ENCODE measurements at places on chromosomes 2 and 18. TPM values are rescaled to one million over a fixed set of nuclear protein-coding genes. Genes with fewer than 3 reads are reported as not detected.

GRCh38 chr2:218902427-218902826 is 21.8 kb downstream of the WNT10A start:
- H3K4me1 ChIP-seq: peaks cover 14% of the 10 kb centered on the region
- no peaks in the 10 kb centered on the region for H3K36me3 ChIP-seq
- no peak for DNase-seq
- peaks cover 7% of the 10 kb centered on the region for H3K27me3 ChIP-seq
- no peak overlapping the region for H3K27ac ChIP-seq

DNA sequence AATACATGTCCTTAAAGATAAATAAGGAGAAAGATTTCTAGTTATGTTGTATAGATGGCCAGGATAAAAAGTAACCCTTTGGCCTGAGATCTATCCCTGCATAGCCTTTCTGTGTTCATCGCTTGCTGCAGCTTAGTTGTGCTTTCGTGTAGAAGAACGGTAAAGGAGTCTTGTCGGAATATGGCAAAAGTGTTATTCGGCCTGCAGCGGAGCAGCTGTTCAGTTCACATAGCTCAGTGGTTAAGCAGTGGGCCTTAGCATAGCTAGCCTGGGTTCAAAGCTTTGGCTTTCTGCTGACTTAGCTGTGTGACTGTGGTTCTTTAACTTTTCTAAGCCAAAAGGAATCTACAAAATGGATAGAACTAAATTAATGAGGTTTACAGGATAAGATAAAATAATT is 55.4 kb downstream of the MALT1 start:
- H3K4me1 ChIP-seq: no peaks in the 10 kb centered on the region
- no peak overlapping the region for H3K27ac ChIP-seq
- H3K36me3 ChIP-seq: no peaks in the 10 kb centered on the region
- H3K4me3 ChIP-seq: no peak overlapping the region
- no peaks in the 10 kb centered on the region for H3K27me3 ChIP-seq
- no peak for DNase-seq

- no peak overlapping the region for H3K27ac ChIP-seq
- no peak overlapping the region for H3K4me3 ChIP-seq
- no peaks in the 10 kb centered on the region for H3K4me1 ChIP-seq
- H3K27me3 ChIP-seq: no peaks in the 10 kb centered on the region
These were observed 2184.6 kb upstream of the PIK3C3 start for GRCh38 chr18:39770399-39770798.

GRCh38 chr2:49265471-49265870 is 111.2 kb upstream of the FSHR start:
- no peaks in the 10 kb centered on the region for H3K27me3 ChIP-seq
- no peak for DNase-seq
- H3K36me3 ChIP-seq: no peaks in the 10 kb centered on the region
- no peak overlapping the region for H3K4me3 ChIP-seq
- no peak overlapping the region for H3K27ac ChIP-seq
- H3K4me1 ChIP-seq: no peaks in the 10 kb centered on the region

GRCh38 chr2:11228692-11229091 is 73.4 kb downstream of the SLC66A3 start:
- no peaks in the 10 kb centered on the region for H3K27me3 ChIP-seq
- H3K4me3 ChIP-seq: no peak overlapping the region
- H3K36me3 ChIP-seq: no peaks in the 10 kb centered on the region
- DNase-seq: no peak

GRCh38 chr2:229429589-229429988 is 158.5 kb upstream of the PID1 start:
- no peaks in the 10 kb centered on the region for H3K27me3 ChIP-seq
- no peaks in the 10 kb centered on the region for H3K36me3 ChIP-seq
- no peak overlapping the region for H3K4me3 ChIP-seq
- no peaks in the 10 kb centered on the region for H3K4me1 ChIP-seq
- DNase-seq: no peak
- H3K27ac ChIP-seq: peak overlapping the region; percentile 15

- no peaks in the 10 kb centered on the region for H3K27me3 ChIP-seq
- no peak overlapping the region for H3K27ac ChIP-seq
- no peak overlapping the region for H3K4me3 ChIP-seq
- peaks cover 75% of the 10 kb centered on the region for H3K36me3 ChIP-seq
- no peak for DNase-seq
These were observed 6.0 kb downstream of the DDX18 start for GRCh38 chr2:117820444-117820843.

DNA sequence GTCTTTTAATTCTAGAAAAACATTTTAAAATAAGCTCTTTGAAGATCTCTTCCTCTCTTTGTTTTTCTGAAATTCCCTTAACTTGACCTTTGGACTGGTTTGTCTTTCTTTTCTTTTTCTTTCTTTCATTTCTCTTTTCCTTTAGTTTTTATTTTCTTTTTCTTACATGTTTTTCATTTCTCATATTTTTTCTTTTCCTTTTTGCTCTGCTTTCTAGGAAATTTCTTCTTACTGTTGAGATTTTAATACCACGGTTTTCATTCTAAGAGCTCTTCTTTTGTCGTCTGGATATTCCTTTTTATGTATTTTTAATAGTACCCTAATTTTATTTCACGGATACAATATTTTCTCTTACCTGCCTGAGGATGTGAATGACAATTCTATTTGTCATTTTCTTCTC is 337.8 kb downstream of the AGPS start:
- H3K27me3 ChIP-seq: no peaks in the 10 kb centered on the region
- no peak for DNase-seq
- H3K27ac ChIP-seq: no peak overlapping the region
- H3K4me3 ChIP-seq: no peak overlapping the region

- H3K36me3 ChIP-seq: no peaks in the 10 kb centered on the region
- H3K27me3 ChIP-seq: no peaks in the 10 kb centered on the region
- no peaks in the 10 kb centered on the region for H3K4me1 ChIP-seq
- H3K27ac ChIP-seq: no peak overlapping the region
- no peak overlapping the region for H3K4me3 ChIP-seq
- DNase-seq: no peak
These were observed 4.6 kb downstream of the C2orf81 start for GRCh38 chr2:74416778-74417177.

- no peaks in the 10 kb centered on the region for H3K27me3 ChIP-seq
- no peaks in the 10 kb centered on the region for H3K36me3 ChIP-seq
- DNase-seq: peak; percentile 71
These were observed 185.0 kb downstream of the ANAPC1 start for GRCh38 chr2:111698743-111699554.

DNA sequence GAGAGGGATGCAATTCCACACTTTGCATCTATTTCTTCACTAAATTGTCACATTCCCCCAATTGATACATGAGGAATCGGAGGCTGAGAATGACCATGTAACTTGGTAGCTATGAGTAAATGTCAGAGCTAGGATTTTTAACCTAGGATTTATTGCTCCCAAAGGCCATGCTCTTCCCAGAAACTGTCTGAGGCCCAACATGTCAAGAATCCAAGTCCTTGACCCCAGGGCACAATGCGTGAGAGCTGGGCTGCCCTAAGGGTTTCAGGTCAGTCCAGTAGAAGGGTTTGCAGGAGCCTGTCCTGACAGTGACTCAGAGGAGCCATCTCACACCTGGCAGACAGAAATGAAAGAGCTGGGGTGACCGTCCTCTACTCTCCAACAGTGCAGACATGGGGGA is 30.3 kb downstream of the LRRC30 start:
- no peaks in the 10 kb centered on the region for H3K36me3 ChIP-seq
- no peak overlapping the region for H3K27ac ChIP-seq
- no peak for DNase-seq
- H3K27me3 ChIP-seq: no peaks in the 10 kb centered on the region

- no peaks in the 10 kb centered on the region for H3K27me3 ChIP-seq
- no peak for DNase-seq
- peaks cover 4% of the 10 kb centered on the region for H3K4me1 ChIP-seq
These were observed 387.8 kb downstream of the IRS1 start for GRCh38 chr2:226411727-226412360.

GRCh38 chr2:3079466-3079865 is 298.2 kb downstream of the EIPR1 start:
- no peaks in the 10 kb centered on the region for H3K4me1 ChIP-seq
- no peaks in the 10 kb centered on the region for H3K27me3 ChIP-seq
- no peaks in the 10 kb centered on the region for H3K36me3 ChIP-seq

DNA sequence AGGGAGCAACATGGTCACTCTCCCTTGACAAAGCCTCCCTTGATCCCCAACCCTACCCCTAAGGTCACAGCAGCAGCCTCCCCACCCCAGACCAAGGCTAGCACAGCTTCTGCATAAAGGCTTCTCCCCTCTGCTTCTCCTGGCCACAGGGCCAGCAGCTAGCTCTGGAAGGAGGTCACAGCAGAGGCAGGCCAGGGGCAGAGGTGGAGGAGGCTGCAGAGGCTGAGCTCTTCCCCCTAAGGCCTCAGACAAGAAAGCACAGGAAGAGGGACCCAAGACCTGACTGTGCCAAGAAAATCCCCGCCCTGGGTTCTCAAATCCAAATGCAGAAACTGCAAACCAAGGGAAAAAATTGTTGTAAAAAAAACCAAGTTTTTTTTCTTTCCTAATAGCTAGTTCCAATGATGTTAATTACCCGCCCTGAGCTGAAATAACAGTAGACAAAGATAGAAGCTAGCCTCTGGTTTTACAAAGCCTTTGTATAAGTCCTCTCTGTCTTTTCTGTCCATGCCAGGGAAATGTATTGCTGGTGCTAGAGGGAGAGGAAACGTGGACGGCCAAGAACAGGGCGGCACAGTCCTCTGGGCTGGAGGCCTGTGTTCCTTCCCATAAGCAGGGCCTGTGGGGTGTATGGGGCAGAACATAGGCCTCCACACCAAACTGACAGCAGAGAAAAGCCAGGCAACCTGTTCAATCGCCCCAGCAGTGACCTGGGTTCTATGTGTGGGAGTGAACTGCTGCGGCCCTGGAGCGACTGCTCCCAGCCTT is 79.5 kb downstream of the POLR1A start:
- no peak overlapping the region for H3K4me3 ChIP-seq
- H3K27me3 ChIP-seq: no peaks in the 10 kb centered on the region
- no peak for DNase-seq
- peaks cover 37% of the 10 kb centered on the region for H3K36me3 ChIP-seq
- H3K4me1 ChIP-seq: peaks cover 30% of the 10 kb centered on the region

- no peaks in the 10 kb centered on the region for H3K4me1 ChIP-seq
- no peaks in the 10 kb centered on the region for H3K36me3 ChIP-seq
- peak overlapping the region; percentile 94 for H3K27ac ChIP-seq
- peak overlapping the region; percentile 62 for H3K4me3 ChIP-seq
- no peaks in the 10 kb centered on the region for H3K27me3 ChIP-seq
These were observed 6.0 kb downstream of the MEIS1 start for GRCh38 chr2:66440708-66441497.

- peaks cover 59% of the 10 kb centered on the region for H3K36me3 ChIP-seq
- no peaks in the 10 kb centered on the region for H3K4me1 ChIP-seq
- DNase-seq: peak; percentile 89
- no peak overlapping the region for H3K4me3 ChIP-seq
- no peaks in the 10 kb centered on the region for H3K27me3 ChIP-seq
- peak overlapping the region; percentile 87 for H3K27ac ChIP-seq
These were observed 11.5 kb downstream of the PPP1R7 start for GRCh38 chr2:241161646-241162281.

- no peak overlapping the region for H3K4me3 ChIP-seq
- DNase-seq: no peak
- no peak overlapping the region for H3K27ac ChIP-seq
- no peaks in the 10 kb centered on the region for H3K27me3 ChIP-seq
- no peaks in the 10 kb centered on the region for H3K36me3 ChIP-seq
These were observed 90.9 kb upstream of the SMAD2 start for GRCh38 chr18:48021273-48021914.

DNA sequence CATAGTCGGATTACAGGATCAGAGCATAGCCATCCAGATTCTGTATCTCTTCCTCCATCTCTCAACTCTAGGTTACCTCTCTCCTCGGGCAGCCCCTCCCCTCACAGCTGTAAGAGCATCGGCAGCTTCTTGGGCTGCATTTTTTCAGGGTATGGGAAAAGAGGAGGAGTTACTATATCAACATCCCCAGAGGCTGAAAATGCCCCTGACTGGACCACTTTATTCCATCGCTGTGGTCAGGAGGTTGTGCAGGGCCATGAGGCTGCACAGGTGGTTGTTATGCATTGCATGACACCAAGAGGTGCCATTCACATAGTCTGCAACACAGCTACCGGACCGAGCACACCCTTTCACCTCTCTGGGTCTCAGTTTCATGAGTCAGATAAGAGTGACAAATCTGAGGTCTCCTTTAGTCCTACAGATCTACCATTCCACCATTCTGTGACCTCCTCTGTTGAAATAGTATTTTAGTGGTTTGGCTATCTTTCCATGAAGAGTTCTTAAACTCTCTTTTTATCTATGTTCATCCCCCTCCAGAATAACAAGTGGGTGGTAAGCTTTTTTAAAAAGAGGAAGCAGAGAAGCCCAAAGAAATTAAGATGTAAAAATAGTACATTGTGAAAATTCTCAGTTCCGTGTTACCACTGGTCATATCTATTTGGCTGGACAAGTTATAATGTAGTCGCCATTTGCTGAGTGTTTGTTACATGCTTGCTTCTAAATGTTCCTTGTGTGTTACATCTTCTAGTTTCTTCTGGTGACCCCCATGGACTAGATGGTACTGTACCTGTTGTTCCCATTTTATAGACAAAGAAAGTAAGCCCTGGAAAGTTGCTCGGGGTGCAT is 56.6 kb upstream of the SLC1A4 start:
- H3K4me1 ChIP-seq: no peaks in the 10 kb centered on the region
- no peaks in the 10 kb centered on the region for H3K27me3 ChIP-seq
- H3K36me3 ChIP-seq: no peaks in the 10 kb centered on the region
- no peak overlapping the region for H3K4me3 ChIP-seq
- no peak overlapping the region for H3K27ac ChIP-seq

- H3K27me3 ChIP-seq: no peaks in the 10 kb centered on the region
- H3K4me1 ChIP-seq: no peaks in the 10 kb centered on the region
- DNase-seq: no peak
- H3K36me3 ChIP-seq: no peaks in the 10 kb centered on the region
- H3K27ac ChIP-seq: no peak overlapping the region
These were observed 116.9 kb downstream of the LYPD6B start for GRCh38 chr2:149155196-149155969.

DNA sequence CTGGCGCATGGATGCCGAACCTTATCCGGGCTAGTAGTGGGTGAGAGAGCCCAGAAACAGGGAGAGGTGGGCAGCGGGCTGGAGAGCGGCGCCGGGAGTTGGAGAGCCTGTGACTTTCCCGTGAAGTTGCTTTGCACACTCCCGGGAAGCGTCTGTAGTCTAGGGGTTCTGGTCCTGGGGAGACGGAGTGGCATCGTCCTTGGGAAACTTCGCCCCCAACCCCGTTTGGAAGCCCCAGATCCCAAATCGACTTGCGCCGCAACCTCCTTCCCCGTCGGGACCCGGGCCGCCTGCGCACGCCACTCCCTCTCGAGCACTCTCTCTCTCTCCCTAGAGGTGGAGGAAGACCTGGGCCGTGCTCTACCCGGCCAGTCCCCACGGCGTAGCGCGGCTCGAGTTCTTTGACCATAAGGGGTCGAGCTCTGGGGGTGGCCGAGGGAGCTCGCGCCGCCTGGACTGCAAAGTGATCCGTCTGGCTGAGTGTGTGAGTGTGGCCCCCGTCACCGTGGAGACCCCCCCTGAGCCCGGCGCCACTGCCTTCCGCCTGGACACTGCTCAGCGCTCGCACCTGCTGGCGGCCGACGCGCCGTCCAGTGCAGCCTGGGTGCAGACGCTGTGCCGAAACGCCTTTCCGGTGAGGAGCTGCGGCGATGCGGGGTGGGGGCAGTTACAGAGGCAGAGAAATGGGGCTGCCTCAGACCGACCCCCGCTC is 456 bp downstream of the DOK1 start:
- peak overlapping the region; percentile 71 for H3K4me3 ChIP-seq
- peak overlapping the region; percentile 85 for H3K27ac ChIP-seq
- no peaks in the 10 kb centered on the region for H3K4me1 ChIP-seq

GRCh38 chr18:59834267-59834666 is 65.5 kb upstream of the PMAIP1 start:
- no peak overlapping the region for H3K27ac ChIP-seq
- no peak for DNase-seq
- H3K4me3 ChIP-seq: no peak overlapping the region
- no peaks in the 10 kb centered on the region for H3K27me3 ChIP-seq
- H3K4me1 ChIP-seq: no peaks in the 10 kb centered on the region

Gene MPHOSPH10
- total RNA-seq: 17.3 TPM

Gene NGEF
- total RNA-seq: 1.4 TPM

Gene SERPINB3
- total RNA-seq: not detected

Gene UGT1A4
- total RNA-seq: not detected

Gene ERICH2
- total RNA-seq: not detected

Gene C2orf80
- total RNA-seq: not detected

All from right atrium auricular region (tissue), 2 donors.